ENCODE measurements at places on chromosomes 2 and 18.

- DNase-seq: no peak
These were observed 171.0 kb upstream of the HS6ST1 start for GRCh38 chr2:128489526-128490273.

DNA sequence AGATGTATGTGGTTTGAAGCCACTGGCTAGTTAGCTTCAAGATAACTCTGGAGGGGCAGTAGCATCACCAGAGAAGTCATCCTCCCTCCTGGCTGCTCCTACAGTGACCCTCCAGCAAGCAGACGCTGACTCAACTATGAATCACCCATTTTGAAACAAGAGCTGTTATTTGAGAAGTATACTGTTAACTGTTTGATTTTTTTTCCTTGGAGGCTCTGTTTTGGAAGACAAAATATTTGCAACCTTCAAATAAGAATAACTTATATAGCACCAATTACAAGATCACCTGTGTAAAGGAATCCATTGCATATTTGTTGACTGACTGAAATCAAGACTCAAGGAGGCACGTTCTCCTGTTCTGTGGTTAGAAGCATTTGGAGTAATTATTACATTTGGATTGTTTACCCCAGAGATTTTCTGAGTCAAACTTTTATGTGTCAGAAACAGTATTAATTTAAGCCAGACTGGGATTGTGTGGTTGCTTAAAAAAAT, 313.8 kb downstream of the MTX2 start:
- DNase-seq: no peak

DNA sequence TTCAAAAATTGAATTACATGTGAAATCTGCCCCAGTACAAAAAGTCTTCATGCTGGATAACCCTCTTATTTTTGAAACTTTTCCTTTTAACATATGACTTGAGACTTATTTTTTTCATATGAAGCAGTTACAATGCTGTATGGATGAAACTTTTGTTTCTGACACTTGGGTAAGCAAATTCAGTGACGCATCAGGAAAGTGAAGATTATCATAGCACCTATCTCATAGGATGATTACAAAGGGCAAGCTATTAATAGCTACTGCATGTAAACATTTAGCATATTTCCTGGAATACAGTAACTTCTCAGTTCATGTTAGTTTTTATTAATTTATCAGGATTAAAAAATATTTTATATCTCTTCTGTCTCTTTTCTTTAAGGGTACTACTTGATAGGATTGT, 1109.2 kb downstream of the LRP1B start:
- no peak for DNase-seq

- no peak for DNase-seq
These were observed 18.4 kb upstream of the DSC2 start for GRCh38 chr18:31120594-31120993.

DNA sequence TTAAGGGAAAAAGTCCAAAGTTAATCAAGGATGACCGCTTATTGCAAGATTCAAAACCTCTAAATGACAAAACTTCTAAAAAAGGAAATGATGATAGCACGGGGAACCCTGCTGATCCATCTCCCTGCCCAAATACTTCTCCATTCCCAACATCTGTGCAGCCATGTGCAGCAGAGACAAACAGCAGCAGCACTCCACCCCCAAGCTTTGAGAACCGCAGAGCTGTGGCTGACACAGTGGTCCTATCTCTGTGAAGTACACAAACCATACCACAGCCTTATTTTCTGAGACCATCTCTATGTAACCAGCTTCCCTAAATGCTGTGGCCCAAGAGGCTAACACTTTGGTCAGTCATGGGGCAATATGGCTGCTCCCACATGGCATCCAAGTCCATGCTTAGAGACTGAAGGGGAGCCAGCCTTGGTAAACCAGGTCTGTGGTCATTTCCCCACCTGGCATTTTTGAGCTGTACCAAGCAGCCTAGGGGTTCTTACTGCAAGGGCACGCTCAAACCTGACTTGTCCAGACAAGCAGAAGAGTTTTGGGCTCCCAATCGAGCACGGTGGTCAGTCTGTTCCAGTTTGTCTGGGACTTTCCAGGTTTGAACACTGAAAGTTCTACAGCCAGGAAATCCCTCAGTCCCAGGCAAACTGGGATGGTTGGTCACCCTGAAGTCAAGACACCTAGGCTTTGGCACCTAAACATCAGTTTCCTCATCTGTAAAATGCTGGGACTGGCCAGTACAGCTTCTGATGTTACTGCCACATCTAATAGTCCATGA, 17.1 kb upstream of the NFE2L2 start:
- no peak for DNase-seq

DNA sequence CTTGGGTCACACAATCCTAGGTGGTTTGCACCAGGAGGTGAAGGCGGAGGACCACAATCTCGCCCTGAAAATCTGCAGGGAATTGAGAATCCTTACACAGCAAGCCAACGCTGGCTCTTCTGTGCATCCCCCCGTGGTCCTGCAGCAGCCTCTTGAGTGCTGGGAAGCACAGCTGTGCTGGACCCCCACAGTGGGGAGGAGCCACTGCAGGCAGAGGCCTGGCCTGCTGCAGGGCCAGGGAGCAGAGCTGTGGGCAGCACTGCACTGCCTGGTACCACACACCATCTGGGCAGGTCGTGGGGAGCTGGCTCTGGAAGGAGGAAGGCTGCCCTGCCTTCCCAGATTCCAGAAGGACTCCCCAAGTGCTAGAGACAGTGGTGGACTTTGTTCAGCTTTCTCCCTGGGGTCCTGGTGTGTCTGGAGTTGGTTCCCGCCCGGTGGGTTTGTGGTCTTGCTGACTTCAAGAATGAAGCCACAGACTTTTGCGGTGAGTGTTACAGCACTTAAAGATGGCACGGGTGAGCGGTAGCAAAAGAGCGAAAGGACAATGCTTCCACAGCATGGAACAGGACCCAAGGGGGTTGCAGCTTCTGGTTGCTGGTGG, 106.3 kb downstream of the FAM168B start:
- DNase-seq: no peak

DNA sequence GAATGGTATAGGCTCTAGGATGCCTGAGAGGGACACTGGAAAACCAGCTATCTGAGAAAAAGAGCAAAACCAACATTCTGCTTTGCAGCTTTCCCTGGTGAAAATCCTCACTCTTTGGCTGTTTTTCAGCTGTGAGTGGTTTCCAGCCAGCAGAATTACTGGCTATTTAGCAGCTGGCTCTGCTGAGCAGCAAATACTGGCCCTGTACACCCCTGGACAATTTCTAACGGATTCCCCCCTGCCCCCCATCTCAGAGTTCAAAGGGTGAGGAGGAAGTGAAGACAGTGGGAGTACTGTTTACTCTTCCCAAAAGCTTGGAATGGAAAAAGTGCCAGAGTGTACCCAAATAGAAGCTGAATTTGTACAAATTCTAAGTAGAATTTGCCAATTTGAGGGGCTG, 26.1 kb upstream of the IMP4 start:
- DNase-seq: no peak

DNA sequence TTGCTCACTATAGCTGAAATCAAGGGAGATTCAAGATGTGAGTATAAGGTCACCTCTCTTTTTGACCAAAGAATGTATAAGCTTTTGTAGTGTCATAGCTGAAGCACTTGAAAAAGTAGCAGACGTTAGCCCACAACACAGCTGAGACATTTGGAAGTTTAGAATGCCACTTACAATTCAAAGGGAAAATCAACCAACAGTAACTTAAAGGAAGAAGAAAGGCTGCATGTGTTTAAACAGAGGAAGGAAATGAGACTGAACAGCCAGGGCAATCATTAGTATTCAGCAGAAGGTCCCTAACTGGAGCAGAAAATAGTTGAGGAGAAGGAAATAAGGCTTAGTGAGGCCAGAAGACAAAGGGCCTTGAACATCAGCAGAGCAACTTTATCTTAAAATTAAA, 23.5 kb upstream of the SCG2 start:
- DNase-seq: no peak

DNA sequence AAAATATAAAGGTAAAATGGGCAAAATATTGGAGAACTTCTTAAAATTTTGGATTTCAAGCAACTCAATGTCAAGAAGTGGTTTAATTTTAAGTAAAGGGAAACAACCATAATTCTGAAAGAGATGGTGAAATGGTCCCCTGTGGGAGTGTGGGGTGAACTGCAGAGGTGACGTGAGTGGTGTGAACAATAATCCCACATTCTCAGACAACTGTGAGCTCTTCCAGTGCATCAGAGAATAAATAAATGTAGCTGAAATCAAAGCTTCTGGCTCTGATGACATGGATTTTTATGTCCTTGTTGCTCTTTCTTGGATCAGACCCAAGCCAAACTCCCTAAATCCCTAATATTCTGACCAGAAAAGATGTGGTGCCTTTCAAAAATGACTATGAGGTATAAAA, 672.7 kb downstream of the ZEB2 start:
- DNase-seq: no peak

DNA sequence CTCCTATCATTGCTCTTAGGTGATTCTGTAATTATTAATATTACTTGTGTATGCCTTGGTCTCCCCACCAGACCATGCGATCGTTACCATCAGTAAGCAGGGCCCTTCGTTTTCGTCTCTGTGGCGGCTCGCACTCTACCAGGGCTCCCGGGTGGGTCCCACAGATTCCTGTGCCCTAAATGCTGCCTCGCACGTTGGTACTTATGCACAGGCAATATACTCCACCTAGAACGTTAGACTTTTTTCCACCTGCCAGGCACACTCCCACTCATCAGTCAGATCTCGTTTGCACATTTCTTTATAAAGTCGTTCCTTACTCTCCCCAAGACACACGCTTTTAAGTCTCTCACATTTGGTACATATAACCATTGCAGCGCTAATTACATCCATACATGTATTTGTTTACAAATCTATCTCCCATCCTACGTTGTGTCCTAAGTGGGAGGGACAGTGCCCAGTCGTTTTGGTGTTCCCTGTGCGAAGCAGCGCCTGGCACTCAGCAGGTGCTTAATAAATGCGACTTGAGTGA, 901 bp downstream of the FEZ2 start:
- DNase-seq: no peak

DNA sequence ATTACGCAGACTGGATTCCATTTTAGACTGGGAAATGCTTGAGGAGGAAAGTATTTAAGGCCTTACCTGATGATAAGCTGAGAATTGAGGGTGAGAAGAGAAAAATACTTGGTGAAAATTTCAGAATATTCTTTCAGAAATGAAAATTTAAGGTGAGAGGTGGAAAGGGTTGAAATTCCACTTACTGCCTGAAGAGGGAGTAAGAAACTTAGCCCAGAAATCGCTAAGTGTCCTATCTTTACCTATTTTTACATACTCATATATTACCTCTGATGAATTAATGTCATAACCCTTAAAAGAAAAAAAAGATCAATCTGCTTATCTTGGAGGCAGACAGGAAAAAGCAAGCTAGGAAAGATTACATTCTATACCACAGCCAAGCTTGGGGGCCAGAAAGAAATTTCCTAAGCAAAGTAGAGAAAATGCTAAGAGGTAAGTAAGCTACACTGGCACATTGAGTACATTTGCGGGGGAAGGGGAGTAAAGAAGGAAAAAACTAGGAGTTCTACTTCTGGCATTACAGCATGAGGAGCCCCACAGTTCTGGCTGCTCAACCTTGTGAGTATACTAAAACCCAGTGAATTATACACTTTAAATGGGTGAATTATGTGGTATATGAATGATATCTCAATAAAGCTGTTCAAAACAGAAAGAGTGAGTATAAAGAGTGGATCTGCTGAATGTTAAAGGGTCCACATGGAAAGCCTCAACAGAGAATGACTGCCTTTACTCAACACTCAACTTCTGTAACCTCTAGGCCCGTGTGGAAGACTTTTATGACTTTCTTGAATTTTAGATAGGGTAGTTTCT, 33.8 kb downstream of the SMC6 start:
- DNase-seq: no peak

GRCh38 chr18:56532176-56532840, 106.1 kb downstream of the TXNL1 start:
- peak; percentile 1 for DNase-seq

DNA sequence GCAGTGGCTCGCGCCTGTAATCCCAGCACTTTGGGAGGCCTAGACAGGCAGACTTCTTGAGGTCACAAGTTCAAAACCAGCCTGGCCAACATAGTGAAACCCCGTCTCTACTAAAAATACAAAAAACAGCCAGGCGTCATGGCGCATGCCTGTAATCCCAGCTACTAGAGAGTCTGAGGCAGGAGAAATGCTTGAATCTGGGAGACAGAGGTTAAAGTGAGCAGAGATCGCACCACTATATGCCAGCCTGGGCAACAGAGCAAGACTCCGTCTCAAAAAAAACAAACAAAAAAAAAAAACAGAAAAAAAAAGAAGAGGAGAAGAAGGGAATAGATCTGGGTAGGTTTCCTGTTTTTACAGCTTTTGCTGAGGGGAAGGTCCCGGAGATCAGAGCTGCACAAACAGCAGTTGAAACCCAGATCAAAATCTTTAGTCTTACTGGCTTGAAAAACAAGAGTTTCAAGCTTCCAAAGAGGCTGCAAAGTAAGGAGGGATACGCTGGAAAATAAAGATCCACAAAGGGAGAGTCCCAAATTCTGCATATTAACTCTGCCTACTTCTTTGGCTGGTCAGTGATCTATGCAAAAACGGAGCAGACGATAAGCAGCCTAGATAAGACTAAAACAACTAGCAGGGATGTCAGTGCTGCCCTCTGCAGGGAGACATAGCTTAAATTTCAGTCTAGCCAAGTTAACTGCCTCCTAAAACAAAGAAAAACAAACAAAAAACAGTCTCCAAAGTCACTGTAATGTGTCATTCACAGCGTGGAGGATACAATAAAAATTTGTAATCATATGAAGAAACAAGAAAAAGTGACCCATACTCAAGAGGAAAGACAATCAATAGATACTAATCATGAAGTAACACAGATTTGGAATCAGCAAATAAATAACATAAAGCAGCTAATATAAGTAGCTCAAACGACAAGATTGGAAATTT, 74.1 kb downstream of the TLK1 start:
- peak; percentile 42 for DNase-seq

DNA sequence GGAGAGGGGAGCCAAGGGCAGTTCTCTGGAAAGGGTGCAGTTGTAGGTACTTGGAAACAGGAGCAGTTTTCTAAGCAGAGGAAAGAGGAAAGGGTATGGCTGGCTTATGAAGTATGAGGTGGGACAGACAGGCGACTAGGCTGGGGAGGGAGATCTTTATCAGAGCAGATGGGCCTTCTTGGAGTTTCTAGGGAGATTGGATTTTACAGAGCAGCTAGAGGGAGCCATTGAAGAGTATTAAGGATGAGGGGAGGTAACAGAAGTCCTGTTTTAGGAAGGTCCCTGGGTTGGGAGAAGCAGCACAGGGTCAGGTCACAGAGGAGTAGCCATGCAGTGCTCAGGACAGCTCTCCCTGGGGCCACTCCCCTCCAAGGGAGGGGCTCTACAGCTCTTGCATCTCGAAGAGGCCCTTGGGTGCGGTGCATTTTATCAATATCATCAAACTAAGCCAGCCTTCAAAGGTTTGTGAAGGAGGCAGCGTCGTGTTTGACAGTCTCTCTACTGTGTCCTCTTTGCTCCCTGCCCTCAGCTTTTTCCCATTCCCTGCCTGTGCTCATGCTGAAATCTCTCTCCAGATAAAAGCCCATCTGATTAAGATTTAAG, 154.3 kb downstream of the SETBP1 start:
- no peak for DNase-seq

GRCh38 chr2:218839430-218839829, 7.8 kb upstream of the PRKAG3 start:
- no peak for DNase-seq

DNA sequence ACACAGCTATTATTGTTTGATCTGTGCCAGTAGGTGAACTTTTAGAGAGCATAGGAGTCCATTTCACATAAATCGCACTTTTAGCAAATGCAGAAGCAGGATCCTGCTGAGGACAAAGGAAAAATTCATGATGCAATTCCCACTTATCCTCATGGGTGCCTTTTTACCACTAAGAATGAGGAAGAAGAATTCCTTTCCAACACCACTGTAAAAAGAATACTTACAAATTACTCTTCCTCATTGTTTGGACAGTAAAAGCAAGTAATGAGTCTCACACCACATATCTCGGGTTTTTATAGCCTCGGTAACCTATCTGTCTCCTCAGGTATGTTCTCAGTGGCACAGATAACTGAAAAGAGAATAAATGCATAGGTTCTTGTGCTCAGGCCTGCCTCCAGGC, 238.5 kb downstream of the MTX2 start:
- DNase-seq: no peak

Measured in stimulated activated CD4-positive, alpha-beta T cell treated with anti-CD3 and anti-CD28 coated beads, Interleukin-2, amount 100 ng/mL, for 48 hours (primary cell).